ENCODE measurements at places on chromosomes 2 and 18.

DNA sequence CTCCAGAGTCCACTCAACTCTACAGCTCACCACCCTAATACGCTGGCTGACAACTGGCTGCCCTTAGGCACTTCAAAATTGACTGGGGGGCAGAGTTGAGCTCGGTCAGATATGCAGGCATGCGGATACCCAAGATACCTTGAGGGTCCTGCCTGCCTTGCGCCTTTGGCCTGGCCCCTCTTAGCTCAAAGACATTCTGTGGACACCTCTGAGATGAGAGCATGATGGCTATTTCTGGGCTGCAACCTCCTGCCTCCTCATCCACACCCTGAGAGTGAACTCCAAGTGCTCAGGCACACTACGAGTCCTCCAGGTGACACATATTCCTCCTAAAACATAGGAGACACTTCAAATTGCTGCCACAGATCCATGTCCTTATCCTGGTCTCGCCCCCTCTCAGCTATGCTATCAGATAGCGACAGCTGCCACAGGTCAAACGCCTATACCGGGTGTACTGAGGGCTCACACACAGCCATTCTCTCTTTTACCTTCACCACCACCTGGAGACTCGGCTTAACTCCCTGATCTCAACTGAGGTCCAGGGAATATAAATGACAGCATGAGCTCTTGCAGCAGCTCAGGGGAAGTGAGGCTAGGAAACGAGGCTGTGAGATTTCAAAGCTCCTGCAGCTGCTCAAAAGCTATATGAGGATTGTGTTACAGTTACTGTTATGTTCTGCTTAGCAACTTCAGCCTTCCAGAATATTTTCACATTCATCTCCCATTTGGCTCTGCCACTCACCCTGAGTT is 60.5 kb upstream of the TEX51 start:
- DNase-seq = no peak
- no peaks in the 10 kb centered on the region for H3K4me1 ChIP-seq
- H3K36me3 ChIP-seq = no peaks in the 10 kb centered on the region
- no peaks in the 10 kb centered on the region for H3K27me3 ChIP-seq
- no peak overlapping the region for H3K4me3 ChIP-seq
- H3K27ac ChIP-seq = no peak overlapping the region

GRCh38 chr2:17163638-17164037 is 354.6 kb downstream of the RAD51AP2 start:
- H3K36me3 ChIP-seq = no peaks in the 10 kb centered on the region
- no peak overlapping the region for H3K4me3 ChIP-seq
- H3K4me1 ChIP-seq = no peaks in the 10 kb centered on the region
- no peak for DNase-seq
- H3K27me3 ChIP-seq = no peaks in the 10 kb centered on the region

DNA sequence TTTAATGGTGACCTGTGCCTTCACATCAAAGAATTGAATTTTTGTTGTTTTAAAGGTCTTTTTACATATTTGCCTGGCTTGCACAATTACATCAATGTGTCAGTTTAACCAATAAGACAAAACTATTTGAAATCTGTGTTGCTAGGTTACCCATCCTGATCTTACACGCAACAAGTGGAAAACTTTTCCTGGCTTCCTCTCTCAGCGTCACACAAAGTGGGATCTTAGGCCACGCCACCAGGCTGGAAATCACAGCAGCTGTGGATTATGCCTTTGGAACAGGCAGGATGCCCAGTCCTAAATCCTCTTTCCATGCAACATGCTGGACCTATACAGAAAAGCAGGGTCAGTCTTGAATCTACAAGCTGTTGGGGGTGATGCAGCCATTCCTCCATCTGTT is 298.2 kb upstream of the HNRNPA3 start:
- H3K27ac ChIP-seq = no peak overlapping the region
- no peak for DNase-seq
- no peaks in the 10 kb centered on the region for H3K27me3 ChIP-seq
- H3K4me3 ChIP-seq = no peak overlapping the region
- no peaks in the 10 kb centered on the region for H3K4me1 ChIP-seq

GRCh38 chr2:72083751-72084583 is 63.7 kb downstream of the CYP26B1 start:
- no peak overlapping the region for H3K4me3 ChIP-seq
- no peaks in the 10 kb centered on the region for H3K36me3 ChIP-seq
- no peaks in the 10 kb centered on the region for H3K4me1 ChIP-seq
- DNase-seq = no peak
- H3K27ac ChIP-seq = no peak overlapping the region
